Activated CD4-positive, alpha-beta T cell treated with anti-CD3 and anti-CD28 coated beads, Interleukin-2, amount 10 ng/mL, durations not matched to agents 24 days and 14 days (primary cell): ENCODE measurements at places on chromosomes 16 and 17. TPM values are rescaled to one million over a fixed set of nuclear protein-coding genes. Genes with fewer than 3 reads are reported as not detected.

GRCh38 chr16:12320298-12320706, 343.8 kb downstream of the SNX29 start:
- H3K4me1 ChIP-seq = peaks cover 3% of the 10 kb centered on the region
- H3K27me3 ChIP-seq = no peaks in the 10 kb centered on the region
- no peaks in the 10 kb centered on the region for H3K36me3 ChIP-seq
- H3K27ac ChIP-seq = no peak overlapping the region
- no peak overlapping the region for H3K4me3 ChIP-seq

- H3K36me3 ChIP-seq = peaks cover 7% of the 10 kb centered on the region
- no peak overlapping the region for H3K27ac ChIP-seq
- H3K27me3 ChIP-seq = no peaks in the 10 kb centered on the region
- DNase-seq = no peak
These were observed 173.6 kb downstream of the MSI2 start for GRCh38 chr17:57429966-57430365.

GRCh38 chr17:75073618-75074047, 14.1 kb upstream of the SLC16A5 start:
- H3K4me3 ChIP-seq = no peak overlapping the region
- H3K27ac ChIP-seq = no peak overlapping the region
- peaks cover 12% of the 10 kb centered on the region for H3K4me1 ChIP-seq
- H3K36me3 ChIP-seq = no peaks in the 10 kb centered on the region

GRCh38 chr16:86899151-86899550, 320.8 kb downstream of the FOXL1 start:
- no peak overlapping the region for H3K27ac ChIP-seq
- no peaks in the 10 kb centered on the region for H3K36me3 ChIP-seq
- H3K27me3 ChIP-seq = no peaks in the 10 kb centered on the region
- H3K4me3 ChIP-seq = no peak overlapping the region

The FBXO39 gene
- 0.26 and 0.36 TPM in 2 replicates for total RNA-seq

DNA sequence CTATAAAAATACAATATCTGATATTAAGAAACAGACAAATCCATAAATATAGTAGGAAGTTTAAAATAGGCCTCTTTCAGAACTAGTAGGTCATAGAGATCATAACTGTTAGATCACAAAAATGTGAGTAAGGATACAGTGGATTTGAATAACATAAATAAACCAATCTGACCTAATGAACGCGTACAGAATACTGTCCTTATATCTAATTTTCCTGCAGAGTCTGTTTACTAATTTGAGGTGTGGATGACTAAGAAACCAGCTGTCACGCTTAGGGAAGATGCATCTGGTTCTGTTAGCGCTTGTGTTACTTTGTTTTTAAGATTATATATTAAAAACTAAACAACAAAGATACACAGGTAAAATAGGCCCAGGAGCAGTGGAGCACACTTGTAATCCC, 14.8 kb downstream of the CPD start:
- no peak overlapping the region for H3K27ac ChIP-seq
- no peak overlapping the region for H3K4me3 ChIP-seq
- no peak for DNase-seq
- peaks cover 9% of the 10 kb centered on the region for H3K4me1 ChIP-seq
- no peaks in the 10 kb centered on the region for H3K27me3 ChIP-seq

- H3K36me3 ChIP-seq = no peaks in the 10 kb centered on the region
- no peaks in the 10 kb centered on the region for H3K4me1 ChIP-seq
- no peak overlapping the region for H3K4me3 ChIP-seq
- H3K27ac ChIP-seq = no peak overlapping the region
- H3K27me3 ChIP-seq = no peaks in the 10 kb centered on the region
- DNase-seq = no peak
These were observed 50.4 kb downstream of the VAT1L start for GRCh38 chr16:77838597-77839255.

DNA sequence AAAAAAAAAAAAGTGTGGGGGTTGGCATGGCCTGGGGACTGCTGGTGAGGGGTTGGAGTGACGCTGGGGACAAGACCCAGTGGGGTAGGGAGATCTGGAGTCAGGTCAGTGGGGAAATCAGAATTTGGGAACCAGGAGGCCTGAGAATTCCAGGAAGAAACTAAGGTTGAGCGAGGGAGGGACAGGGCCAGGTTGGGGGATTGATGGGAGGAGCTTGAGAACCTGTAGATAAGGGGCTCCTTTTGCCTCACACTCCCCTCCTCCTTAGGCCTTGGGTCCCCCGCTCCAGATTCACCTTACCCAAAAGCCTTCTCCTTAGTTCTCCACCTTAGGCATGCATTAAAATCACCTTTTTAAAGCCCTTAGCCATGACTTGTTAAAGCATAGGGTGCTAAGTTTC, 8.3 kb upstream of the PYDC1 start:
- H3K36me3 ChIP-seq = no peaks in the 10 kb centered on the region
- no peak for DNase-seq

DNA sequence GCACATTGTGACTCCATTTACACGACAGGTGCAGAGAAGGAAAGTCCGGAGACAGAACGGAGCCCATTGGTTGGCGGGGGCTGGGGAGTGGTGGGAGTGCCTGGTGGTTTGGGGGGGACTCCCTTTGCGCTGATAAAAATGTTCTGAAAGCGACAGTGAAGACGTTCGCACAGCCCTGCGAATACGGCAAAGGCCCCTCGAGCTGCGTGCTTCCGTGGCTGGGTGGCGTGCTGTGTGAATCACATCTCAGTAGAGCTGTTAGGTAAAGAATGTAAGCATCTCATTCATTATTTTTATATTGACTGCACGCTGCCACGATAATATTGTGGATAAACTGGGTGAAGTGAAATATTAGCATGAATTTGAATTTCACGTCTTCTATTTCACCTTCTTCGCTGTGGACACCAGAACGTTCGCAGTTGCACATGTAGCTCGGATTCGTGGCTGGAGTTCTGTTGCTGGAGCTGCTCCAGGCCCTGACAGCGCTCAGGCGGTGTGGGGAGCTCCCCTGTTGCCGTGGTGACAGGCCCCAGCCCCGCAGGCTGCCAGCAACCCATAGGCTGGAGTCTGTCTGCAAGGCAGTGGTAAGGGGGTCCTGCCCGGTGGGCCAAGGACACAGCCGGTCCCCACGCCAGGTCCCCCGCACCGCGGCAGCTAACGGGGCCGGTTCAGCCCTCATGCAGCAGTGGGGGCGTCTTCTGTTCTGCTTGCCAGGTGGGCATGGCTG, 44.6 kb downstream of the SOX8 start:
- H3K27me3 ChIP-seq = peaks cover 3% of the 10 kb centered on the region
- no peaks in the 10 kb centered on the region for H3K36me3 ChIP-seq
- no peak overlapping the region for H3K27ac ChIP-seq
- no peak overlapping the region for H3K4me3 ChIP-seq
- H3K4me1 ChIP-seq = no peaks in the 10 kb centered on the region

The TAT gene
- total RNA-seq = not detected in 2 replicates

DNA sequence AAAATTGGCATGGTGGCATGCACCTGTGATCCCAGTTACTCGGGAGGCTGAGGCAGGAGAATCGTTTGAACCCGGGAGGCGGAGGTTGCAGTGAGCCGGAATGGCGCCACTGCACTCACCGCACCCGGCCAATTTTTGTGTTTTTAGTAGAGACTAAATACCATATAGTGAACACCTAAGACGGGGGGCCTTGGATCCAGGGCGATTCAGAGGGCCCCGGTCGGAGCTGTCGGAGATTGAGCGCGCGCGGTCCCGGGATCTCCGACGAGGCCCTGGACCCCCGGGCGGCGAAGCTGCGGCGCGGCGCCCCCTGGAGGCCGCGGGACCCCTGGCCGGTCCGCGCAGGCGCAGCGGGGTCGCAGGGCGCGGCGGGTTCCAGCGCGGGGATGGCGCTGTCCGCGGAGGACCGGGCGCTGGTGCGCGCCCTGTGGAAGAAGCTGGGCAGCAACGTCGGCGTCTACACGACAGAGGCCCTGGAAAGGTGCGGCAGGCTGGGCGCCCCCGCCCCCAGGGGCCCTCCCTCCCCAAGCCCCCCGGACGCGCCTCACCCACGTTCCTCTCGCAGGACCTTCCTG, at the start of gene HBQ1:
TSS of gene HBQ1 (plus strand) at position 359 of the 575 bp plus-strand sequence. CDS start at position 387, 28 bp downstream.
- peak; percentile 76 for DNase-seq
- peaks cover 3% of the 10 kb centered on the region for H3K4me1 ChIP-seq

DNA sequence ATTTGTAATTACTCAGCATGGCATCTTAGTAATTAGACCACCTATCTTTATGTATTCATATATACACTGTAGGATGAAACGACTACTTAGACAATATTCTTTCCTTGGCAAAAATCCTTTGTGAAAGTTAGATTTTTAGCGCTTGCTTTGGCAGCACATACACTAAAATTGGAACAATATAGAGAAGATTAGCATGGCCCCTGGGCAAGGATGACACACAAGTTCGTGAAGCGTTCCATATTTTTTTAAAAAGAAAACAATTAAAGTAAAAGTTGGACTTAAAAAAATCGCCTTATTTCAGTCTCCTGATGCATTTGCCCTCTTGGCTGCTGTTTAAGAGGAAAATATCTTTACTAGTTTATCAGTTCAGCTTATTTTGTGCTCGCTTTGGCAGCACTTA, 10.5 kb downstream of the IGSF6 start:
- H3K27ac ChIP-seq = no peak overlapping the region
- no peak for DNase-seq
- H3K4me3 ChIP-seq = no peak overlapping the region
- peaks cover 41% of the 10 kb centered on the region for H3K4me1 ChIP-seq
- H3K36me3 ChIP-seq = peaks cover 7% of the 10 kb centered on the region

GRCh38 chr16:67311607-67312488, 14.7 kb downstream of the KCTD19 start:
- H3K4me1 ChIP-seq = peaks cover 39% of the 10 kb centered on the region
- H3K4me3 ChIP-seq = peak overlapping the region; percentile 41
- H3K36me3 ChIP-seq = peaks cover 5% of the 10 kb centered on the region
- H3K27me3 ChIP-seq = no peaks in the 10 kb centered on the region
- H3K27ac ChIP-seq = peak overlapping the region; percentile 96

- H3K27me3 ChIP-seq = no peaks in the 10 kb centered on the region
- no peak for DNase-seq
- no peak overlapping the region for H3K27ac ChIP-seq
- no peaks in the 10 kb centered on the region for H3K36me3 ChIP-seq
- no peak overlapping the region for H3K4me3 ChIP-seq
- peaks cover 7% of the 10 kb centered on the region for H3K4me1 ChIP-seq
These were observed 10.0 kb downstream of the BAIAP2 start for GRCh38 chr17:81044764-81045589.

DNA sequence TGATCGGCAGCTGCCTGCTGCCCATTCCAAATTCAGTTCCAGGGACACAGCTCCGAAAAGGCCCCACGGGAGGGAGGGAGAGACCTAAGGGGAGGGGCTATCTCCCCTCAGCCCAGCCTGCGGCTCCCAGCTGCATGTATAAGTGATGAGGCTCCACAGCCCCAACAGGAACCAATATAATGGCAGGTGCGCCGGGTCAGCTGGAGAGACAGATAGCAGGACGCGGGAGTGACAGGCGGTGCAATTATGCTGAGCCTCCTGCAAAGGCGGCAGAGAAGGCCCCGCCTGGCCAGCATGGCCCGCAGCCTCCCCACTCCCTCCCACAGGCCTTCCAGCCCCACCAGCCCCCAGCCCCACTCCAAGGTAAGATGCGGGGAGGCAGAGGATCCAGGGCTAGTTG, 8.1 kb upstream of the C1QL1 start:
- no peak for DNase-seq
- H3K27me3 ChIP-seq = peaks cover 39% of the 10 kb centered on the region
- no peaks in the 10 kb centered on the region for H3K36me3 ChIP-seq
- no peak overlapping the region for H3K27ac ChIP-seq
- peaks cover 12% of the 10 kb centered on the region for H3K4me1 ChIP-seq
- H3K4me3 ChIP-seq = no peak overlapping the region

GRCh38 chr16:24855678-24856077, 9.9 kb downstream of the SLC5A11 start:
- H3K36me3 ChIP-seq = no peaks in the 10 kb centered on the region
- H3K4me3 ChIP-seq = no peak overlapping the region

DNA sequence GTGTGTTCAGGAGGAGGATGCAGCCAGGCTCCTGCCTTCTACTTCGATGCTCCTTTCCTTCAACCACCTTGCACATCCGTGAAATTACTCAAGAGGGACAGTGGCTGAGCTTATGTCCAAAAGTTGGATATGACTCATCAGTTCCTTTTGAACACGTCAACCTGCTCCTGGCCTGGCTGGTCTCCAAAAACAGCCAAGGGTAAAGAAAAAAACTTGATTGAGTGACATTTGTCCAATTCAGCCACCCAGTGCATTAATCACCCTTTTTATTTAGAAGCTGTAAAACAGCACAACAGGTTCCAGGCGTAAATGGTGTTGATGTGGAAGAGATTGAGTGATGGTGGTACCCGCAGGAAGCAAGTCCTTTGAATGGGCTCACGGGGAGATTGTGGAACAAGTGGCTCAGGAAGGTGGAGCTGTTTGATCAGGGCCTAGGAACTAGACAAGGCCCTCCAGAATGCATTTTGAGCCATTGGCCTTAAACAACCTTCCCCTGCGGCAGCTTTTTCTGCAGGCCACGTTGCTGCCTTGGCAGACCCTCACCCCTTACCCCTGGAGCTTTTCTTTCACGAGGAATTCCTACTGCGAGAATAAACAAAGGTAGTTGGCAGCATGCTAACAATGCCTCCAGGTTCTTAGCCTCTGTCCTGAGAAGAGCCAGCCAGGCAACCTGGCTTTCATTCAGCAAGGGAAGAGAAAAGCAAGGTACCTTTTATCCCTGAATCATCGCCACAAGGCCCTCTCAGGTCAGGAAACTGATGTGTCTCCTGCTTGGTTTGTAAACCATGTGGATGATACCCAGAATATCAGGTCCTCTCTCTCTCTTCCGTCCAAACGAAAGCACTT, 173.3 kb upstream of the CACNG5 start:
- H3K4me1 ChIP-seq = peaks cover 42% of the 10 kb centered on the region
- H3K36me3 ChIP-seq = peaks cover 68% of the 10 kb centered on the region
- no peak overlapping the region for H3K27ac ChIP-seq
- no peak overlapping the region for H3K4me3 ChIP-seq
- no peak for DNase-seq
- no peaks in the 10 kb centered on the region for H3K27me3 ChIP-seq

DNA sequence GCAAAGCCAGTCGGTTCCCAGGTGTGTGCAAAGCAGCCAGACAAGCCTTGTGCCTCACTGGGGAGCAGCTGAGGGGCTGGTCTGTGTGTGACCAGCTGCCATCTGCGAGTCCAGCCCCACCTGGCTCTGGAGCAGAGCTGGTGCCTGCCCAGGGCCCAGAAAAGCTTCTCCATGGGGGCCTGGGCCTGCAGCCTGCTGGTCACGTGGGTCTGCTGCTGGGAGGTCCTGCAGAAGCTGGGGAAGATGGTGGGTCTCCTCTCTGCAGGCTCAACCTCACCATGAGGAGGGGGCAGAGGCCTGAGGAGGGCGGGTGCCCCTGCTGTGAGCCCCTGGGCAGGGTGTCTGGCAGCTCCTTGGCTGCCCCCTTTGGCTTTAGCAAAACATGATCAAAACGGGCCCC, 71.9 kb downstream of the ENGASE start:
- no peak overlapping the region for H3K4me3 ChIP-seq
- peaks cover 2% of the 10 kb centered on the region for H3K27me3 ChIP-seq
- H3K27ac ChIP-seq = no peak overlapping the region
- DNase-seq = no peak
